ENCODE measurements at places on chromosomes 11 and 22. TPM values are rescaled to one million over a fixed set of nuclear protein-coding genes. Genes with fewer than 3 reads are reported as not detected.

GRCh38 chr11:1864231-1864630, 11.3 kb downstream of the LSP1 start:
- DNase-seq: peak; percentile 39

DNA sequence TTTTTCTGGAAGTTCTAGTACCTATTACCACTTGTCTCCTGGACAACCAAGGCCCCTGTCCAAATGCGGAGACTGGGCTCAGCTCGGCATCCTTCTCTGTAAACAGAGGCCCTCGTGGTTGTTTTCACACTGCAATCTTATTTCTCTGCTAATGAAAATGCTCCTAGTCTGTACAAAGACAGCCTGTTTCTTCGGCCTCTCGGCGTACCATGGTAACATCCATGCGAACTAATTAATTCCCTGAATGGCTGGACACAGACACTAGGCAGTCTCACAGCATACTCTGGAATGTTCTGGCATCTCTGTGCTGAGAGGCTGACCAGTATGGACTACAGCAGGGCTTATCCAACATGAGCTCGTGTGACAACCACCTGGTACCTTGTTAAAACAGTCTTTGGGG, 5.7 kb downstream of the POLR3H start:
- no peak for DNase-seq

- peak; percentile 42 for DNase-seq
Measured at GRCh38 chr22:31253949-31254348, 38.3 kb downstream of the PIK3IP1 start.

DNA sequence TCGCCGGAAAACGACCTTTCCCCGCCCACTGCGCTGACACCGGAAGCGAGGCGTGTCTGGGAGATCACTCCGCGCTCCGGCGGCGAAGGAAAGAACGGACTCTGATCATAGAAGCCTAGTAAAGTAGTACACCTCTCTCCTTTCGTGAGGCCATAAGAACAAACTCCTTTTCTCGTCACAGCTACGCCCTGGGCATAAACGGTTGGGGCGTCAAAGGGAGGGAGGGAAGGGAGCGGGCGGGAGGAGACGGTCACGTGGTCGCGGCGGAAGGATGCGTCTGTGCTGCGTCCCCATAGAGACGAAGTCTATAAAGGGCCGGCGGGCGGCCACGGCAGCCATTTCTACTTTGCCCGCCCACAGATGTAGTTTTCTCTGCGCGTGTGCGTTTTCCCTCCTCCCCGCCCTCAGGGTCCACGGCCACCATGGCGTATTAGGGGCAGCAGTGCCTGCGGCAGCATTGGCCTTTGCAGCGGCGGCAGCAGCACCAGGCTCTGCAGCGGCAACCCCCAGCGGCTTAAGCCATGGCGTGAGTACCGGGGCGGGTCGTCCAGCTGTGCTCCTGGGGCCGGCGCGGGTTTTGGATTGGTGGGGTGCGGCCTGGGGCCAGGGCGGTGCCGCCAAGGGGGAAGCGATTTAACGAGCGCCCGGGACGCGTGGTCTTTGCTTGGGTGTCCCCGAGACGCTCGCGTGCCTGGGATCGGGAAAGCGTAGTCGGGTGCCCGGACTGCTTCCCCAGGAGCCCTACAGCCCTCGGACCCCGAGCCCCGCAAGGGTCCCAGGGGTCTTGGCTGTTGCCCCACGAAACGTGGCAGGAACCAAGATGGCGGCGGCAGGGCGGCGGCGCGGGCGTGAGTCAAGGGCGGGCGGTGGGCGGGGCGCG, at the start of gene ATF4:
TSS of gene ATF4 (plus strand) at position 337 of the 880 bp plus-strand sequence. CDS start 884 bp downstream, outside the sequence.
- peak; percentile 96 for DNase-seq

GRCh38 chr11:43751726-43752125, 71.2 kb downstream of the HSD17B12 start:
- DNase-seq: no peak

DNA sequence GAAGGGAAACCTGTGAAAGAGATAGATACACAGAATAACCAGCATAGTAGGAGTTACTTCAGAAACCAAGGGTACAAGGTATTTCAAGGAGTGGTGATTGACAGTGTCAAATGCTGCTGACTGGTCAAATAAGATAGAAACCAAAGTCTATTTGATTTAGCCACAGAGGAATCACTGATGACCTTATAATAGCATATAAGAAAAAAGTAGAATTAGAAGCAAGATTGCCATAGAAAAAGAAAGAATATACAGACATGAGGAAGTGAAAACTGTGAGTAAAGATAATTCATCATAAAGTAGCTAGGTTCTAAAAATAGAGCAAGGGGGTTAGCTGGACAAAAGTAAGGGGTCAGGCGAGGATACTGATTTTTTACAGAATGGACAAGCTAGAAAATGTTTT, 14.2 kb downstream of the ZBTB44 start:
- no peak for DNase-seq

- DNase-seq: no peak
Measured at GRCh38 chr11:121595717-121596161, 143.0 kb upstream of the SORL1-AS1 start.

DNA sequence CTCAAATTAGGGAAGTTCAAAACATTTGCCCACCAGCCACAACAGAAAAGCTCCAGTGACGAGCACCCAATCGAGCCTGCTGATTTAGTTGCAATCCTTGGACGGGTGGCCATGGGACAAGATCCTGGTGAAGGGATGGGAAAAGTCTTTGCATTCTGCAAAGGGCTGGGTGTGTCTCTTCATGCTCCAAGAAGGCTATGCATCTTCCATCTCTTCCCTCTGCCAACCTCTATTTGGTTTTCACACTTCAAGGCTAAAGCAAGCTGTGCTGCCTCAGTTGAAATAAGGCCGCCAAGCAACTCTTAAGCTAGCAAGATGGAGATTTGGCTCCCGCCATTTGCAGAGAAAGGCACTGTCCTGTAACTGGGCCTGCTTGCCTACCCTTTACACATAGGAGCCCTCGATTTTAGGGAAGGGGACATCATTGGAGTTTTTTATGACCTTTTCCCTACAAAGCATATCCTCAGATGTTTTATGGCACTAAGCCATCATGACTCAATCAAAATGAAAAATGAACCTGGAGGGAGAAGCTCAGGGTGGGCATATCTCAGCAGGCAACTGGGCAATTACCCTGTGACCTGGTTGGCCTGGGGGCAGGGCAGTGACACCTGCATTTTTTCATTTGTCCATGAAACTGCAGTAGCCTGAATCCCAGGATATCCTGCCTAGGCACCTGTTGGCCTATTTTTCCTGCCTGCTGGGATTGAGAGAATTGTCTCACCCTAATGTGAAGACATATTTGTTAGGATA, 45.0 kb upstream of the BLID start:
- no peak for DNase-seq

DNA sequence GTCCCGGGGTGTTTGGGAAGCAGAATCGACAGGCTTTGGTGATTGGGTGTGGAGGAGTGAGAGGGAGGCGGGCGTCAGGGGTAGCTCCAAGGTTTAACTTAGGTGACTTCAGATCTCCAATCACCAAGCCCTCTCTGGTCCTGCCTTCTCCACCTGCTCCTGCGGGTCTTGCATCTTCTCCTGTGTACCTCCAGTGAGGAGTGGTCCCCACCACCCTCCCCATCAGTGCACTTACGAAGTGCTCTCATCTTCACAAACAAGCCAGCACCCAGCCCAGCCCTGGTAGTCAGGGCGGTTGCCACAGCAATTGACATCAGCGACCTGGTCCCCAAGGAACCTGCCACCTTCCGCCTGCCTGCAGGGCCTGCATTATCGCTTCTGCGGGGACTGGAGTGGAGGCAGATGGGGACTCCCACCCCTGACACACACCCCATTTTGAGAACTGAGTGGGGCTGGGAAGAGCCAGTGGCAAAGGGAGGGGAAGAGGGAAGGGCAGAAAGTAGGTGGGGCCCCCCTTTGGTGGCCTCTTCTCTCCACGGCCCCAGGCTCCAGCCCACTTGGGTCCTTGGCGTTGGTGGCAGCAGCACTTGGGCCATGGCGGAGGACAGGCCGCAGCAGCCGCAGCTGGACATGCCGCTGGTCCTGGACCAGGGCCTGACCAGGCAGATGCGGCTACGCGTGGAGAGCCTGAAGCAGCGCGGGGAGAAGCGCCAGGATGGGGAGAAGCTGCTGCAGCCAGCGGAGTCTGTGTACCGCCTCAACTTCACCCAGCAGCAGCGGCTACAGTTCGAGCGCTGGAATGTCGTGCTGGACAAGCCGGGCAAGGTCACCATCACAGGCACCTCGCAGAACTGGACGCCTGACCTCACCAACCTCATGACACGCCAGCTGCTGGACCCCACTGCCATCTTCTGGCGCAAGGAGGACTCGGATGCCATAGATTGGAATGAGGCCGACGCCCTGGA, at the start of gene OMP:
TSS of gene OMP (plus strand) at position 595 of the 965 bp plus-strand sequence. CDS start at position 595, 0 bp downstream.
- DNase-seq: no peak

DNA sequence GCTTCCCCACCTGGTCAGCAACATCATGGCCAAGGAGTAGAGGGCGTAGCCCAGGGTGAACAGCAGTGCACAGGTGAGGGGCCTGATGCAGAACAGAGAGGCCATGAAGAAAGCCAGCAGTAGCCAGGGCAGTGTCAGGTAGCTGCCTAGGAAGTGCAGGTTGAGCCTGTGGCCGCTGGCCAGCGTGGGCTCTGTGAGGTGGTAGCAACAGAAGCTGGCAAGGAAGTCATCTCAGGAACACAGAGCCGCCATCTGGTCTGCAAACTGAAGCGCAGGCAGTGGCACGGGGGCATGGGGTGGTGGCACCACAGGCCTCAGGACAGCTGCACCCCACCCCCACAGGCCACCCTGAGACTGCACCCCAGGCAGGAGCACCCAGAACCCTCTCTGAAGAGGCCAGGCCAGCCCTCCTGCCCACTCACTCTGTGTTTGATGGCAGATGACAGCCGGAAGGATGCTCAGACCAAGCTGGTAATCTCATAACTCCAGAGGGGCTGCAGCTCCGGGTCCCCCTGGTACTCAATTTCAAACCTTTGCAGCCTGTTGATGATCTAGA, 95.3 kb downstream of the MED15 start:
- no peak for DNase-seq

DNA sequence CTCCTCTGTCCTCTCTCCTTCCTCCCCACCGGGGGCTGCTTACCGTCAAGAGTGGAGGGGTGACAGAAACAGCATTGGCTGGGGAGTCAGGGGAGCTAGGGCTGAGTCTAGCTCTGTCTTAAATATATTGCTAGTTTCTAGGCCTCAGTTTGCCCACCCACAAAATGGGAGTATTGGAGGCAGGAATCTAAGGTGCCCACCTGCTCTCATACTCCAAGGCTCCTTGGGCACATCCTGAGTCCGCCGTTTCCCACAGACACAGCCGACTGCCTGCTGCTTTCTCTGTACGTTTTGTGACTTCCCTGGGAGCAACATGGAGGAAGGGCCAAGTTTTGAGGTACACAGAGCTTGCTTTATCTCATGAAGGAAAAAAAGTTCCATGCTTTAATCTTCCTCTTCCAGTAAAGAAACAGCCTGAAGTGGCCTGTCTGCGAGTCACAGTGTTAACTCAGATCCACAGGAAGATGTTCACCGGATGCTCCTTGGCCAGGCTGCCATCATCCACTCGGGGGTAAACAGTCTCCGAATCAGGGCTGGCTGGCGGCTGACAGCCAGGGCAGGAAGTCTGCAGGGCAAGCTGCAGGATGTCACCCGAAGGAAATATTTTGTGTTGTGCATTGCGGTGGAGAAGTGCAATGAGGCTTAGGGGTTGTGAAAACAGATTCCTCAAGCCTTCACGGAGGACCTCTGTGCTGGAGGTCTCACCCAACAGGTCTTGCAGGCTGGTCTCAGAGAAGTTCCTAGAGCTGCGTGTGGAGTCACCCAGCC, 11.0 kb upstream of the CERK start:
- peak; percentile 35 for DNase-seq

DNA sequence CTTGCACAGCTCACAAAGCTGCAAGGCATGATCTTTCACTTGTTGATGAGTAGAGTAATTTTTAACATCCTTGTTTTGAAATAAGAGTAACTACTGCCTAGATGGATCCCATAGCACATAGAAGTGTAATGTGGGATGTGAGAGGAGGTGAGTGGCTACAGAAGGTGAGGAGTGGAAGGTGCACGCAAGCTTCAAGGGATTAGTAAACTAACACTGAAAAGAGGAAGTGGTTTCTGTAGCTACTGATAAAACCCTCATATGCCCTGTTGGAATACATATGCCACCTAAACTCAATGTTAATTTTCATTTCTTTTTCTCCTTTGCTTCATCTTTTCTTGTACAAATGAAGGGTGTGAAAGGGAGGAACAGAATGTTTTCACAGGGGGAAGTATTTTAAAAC, 22.0 kb upstream of the CTSC start:
- DNase-seq: no peak

GRCh38 chr22:27480487-27480886, 321.1 kb downstream of the MN1 start:
- DNase-seq: no peak

- DNase-seq: no peak
Measured at GRCh38 chr11:64089027-64089360, 53.3 kb downstream of the FLRT1 start.

DNA sequence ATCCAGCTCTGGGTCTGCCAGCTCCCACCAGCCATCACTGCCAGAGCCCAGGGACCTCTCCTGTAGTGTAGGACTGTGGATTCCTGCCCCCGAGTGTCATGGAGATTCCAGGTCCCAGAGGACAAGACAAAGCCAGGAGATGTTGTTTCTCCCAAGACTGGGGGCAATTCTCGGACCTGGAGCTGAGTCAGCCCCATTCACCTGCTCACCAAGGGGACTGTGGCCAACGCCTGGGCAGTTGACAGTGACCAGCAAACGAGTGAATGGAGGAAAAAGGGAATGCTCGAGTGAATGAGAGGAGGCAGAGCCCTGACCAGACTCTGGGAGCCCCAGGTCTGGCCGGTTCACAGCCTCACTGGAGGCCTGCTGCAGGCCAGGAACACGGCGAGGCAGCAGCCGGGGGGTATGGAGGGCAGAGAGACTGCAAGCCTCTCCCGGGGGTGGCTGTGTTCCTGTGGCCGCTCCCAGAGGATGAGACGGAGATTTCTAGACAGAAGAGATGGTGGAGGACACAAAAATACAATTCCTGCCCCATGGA, 61.3 kb upstream of the PRR5 start:
- no peak for DNase-seq

- DNase-seq: peak; percentile 68
Measured at GRCh38 chr11:65424205-65425104, 1.9 kb downstream of the NEAT1 start.

DNA sequence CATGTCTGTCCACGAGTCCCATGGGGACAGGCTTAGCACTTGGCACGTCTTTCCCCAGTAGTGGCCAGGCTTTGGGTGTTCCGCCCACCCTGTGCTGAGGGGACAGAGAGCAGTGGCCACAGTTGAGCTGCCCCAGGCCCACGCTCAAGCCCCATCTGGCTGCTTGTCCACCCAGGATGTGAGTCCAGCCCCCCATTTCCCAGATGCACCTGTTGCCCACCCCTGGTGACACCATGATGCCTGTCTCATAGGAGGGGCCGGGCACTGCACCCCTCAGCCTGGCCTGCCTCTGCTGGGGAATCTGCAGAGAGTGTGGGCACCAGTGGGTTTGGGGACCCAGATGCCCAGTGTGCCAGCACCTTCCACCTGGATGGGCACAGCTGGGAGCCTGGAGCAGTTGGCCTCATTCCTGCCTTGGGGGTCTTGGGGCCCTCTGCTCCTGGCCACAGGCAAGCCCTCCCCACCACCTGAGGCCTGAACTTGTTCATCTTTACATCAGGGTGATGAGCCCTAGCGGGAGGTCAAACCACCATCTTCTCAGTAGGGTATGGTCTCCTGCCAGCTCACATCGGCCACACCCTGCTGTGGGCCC, 5.7 kb downstream of the SIGIRR start:
- no peak for DNase-seq

Gene RASGRP2
- 44.5 TPM for total RNA-seq

Gene RTN4RL2
- 1.0 TPM for total RNA-seq

Gene LARGE2
- not detected for total RNA-seq

Gene MRGPRE
- total RNA-seq: 0.42 TPM

Gene IFITM10
- total RNA-seq: 0.77 TPM

Gene SCGB1D2
- total RNA-seq: 4.0 TPM

Gene MUC2
- not detected for total RNA-seq

Gene UPK2
- not detected for total RNA-seq

Gene KIRREL3
- total RNA-seq: 0.35 TPM

Gene SCN3B
- 1.7 TPM for total RNA-seq

Gene AGBL2
- 0.25 TPM for total RNA-seq
